Memory B cell (primary cell): ENCODE measurements at places on chromosomes 6 and 20.
A peak's percentile ranks its signal among the peaks of the same experiment; 100 is the strongest.

GRCh38 chr6:36413489-36414480 is 26.3 kb upstream of the ETV7 start:
- DNase-seq = no peak

GRCh38 chr6:151001387-151002056 is 136.0 kb downstream of the MTHFD1L start:
- DNase-seq = no peak

- no peak for DNase-seq
Measured at GRCh38 chr6:66376001-66376400, 669.0 kb upstream of the EYS start.

- no peak for DNase-seq
Measured at GRCh38 chr20:22502731-22503191, 81.6 kb downstream of the FOXA2 start.

DNA sequence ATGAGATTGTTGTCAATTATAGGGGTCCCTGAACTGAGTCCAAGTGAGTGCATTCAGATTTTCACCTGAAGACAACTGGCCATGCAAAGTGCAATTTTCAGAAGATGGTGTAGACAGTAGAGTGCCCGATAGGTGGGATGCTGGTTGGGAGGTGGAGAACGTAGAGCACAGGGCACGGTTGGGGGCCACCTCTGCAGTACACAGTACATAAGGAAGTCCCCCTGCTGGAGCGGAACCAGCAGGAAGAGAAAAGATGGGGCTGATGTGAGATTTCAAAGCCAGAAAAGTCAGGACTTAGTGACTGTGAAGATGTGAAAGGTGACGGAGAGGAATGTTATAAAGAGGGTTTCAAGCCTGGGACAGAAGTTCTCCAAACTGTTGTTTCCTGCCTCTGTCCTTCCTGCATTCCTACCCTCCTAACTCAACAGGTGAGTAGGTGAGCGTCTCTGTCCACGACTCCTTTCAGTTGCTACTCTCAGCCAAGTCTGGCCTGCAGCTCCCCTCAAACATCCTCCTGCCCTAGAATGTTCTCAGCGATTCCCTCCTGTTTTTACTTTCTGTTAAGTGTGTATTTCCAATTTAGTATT is 330.8 kb downstream of the PRL start:
- no peak for DNase-seq

DNA sequence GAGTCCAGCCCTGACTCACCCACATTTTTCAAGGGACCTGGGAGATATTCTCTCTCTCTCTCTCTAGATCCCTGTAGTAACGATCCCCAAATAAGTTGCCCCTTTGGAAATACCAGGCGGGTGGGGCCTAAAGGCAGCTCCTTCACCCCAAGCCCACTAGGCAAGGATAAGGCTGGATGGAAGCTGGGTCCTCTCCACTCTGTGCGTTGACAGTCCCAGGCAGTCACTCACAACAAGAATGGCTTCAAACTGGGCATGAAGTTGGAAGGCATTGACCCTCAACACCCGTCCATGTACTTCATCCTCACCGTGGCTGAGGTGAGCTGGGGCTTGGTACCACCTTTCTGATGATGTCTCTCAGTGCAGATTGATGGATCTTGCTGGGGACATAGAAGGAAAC is 21.6 kb downstream of the L3MBTL1 start:
- DNase-seq = no peak

DNA sequence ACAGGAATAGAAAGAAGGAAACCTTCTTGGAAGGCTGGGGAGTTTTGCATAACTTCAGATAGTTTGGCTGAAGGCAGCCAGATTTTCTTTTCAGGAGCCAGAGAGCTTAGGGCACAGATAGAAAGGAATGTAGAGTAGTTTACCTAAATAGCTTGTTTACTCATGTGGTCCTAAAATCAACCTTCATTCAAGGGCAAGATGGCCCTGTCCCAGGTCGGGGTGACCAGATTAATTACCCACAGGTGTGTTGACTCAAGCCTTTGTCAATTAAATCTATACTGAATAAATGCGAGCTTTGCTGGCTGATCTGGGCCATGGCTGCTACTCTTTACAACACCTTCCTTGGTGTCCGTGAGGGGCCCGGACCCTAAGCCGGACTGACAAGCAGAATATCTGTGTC is 792.0 kb upstream of the MAN1A1 start:
- DNase-seq = no peak

DNA sequence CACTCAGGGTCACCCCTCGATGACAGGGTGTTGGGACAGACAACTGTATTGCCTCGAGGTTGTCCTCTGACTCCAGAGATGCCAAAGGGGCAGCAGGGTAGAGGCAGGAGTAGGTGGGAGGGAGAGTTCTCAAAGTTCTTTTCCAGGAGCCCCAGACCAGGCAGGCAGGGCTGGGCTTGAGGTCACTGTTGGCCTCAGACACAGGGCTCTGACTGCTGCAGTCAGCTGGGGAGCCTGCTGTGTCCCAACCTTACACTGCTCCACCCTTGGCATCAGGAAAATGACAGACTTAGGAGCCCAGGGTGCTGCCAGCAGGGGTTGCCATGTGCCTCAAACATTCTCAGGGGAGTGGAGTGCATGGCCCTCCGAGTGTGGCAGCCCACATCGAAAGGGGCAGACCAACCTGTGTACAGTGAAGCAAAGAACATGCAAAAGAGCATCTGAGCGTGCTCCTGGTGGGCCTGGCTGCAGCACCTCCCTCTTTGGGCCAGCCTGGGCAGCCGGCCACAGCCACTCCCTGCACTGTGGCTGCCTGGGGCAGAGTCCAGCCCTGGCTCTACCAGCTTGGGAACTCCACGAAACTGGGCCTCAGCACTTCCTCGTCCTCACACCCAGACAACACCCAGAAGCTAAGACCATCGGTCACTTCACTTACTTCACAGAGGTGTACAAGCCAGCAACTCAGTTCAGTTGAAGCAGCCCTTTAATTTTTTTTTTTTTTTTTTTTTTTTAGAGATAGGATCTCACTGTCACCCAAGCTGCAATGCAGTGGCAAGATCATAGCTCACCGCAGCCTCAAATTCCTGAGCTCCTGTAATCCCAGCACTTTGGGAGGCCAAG is 24.0 kb downstream of the C6orf132 start:
- no peak for DNase-seq

GRCh38 chr6:154410619-154411072 is 54.0 kb upstream of the IPCEF1 start:
- DNase-seq = no peak

GRCh38 chr6:14876778-14877613 is 368.9 kb upstream of the JARID2 start:
- no peak for DNase-seq

DNA sequence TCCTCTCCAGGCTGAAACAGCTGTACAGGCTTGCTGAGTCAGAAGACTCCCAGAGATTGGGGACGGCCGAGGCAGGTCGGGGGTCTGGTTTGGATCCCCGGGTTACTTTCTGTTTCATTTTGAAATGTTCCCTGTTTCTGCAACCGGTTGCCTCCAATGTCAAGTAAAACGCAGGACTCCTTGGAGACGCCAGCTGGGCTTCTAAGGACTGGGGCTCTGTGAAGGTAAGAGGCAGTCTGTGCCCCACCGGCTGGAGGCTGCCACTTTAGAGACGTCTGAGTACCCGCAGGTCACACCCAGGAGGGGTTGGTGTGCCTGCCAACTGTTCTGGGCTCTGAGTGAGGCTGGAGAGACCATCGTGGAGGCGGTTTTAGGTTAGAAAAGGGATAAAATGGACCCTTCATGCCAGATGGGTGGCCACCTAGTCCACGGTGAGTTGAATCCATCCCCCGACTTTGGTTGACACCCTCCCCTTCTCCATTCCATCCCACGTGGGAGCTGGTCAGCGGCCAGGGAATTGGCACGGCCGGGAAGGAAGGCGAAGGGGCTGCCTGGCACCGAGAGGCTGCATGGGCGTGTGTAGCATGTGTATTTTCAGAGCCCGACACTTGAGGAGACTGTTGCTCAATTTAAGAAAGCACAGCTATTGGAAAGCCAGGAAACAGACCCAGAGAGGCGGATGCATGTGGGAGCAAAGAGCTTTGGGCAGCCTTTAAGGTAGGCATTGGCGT is 240.9 kb downstream of the PHACTR1 start:
- DNase-seq = peak; percentile 17

DNA sequence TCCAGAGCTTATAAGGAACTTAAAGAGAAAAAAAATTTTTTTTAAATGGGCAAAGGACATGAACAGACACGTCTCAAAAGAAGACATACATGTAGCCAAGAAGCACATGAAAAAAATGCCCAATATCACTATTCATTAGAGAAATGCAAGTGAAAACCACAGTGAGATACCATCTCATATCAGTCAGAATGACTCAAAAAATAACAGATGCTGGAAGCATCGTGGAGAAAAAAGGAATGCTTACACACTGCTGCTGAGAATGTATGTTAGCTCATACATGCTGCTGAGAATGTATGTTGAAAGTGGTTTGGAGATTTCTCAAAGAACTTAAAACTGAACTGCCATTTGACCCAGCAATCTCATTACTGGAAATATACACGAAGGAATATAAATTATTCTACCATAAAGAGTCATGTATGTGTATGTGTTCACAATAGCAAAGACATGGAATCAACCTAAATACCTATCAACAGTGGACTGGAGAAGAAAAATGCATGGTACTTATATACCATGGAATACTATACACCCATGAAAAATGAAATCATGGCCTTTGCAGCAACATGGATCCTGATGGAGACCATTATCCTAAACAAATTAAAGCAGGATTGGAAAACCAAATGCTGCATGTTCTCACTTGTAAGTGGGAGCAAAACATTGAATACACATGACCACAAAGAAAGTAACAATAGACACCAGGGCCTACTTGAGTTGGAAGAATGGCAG is 5.2 kb downstream of the OR11A1 start:
- no peak for DNase-seq

- DNase-seq = no peak
Measured at GRCh38 chr6:21193790-21194475, 399.6 kb upstream of the SOX4 start.
